Osteoblast (primary cell): ENCODE measurements at places on chromosomes 12 and 14. TPM values are rescaled to one million over a fixed set of nuclear protein-coding genes. Genes with fewer than 3 reads are reported as not detected.

GRCh38 chr12:56020423-56021184 is at the start of gene IKZF4:
TSS of gene IKZF4 (plus strand) at chr12:56021043. CDS start at chr12:56021494, 451 bp downstream.
- no peak for DNase-seq

DNA sequence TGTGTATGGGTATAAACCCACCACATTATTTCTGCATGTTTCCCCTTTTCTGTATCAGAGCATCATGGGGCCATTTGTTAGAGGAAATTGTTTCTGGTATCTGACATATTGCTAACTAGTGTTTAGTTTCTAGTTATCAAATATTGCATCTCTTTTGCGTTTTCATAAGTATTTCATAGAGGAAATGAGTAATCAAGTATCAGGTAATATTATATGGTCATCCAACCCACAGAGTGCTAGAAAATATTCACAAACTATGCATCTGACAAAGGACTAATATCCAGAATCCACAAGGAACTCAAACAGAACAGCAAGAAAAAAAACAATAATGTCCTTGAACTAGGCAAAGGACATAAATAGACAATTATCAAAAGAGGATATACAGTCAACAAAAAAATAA is 258.9 kb upstream of the LRIG3 start:
- DNase-seq = no peak

- no peak for DNase-seq
Observed at GRCh38 chr12:112496496-112496895, 77.7 kb downstream of the PTPN11 start.

GRCh38 chr14:56808110-56808382 is 2.2 kb downstream of the OTX2 start:
- no peak for DNase-seq

GRCh38 chr14:104247336-104248202 is 109.2 kb downstream of the KIF26A start:
- DNase-seq = peak; percentile 72

IRF9 gene
- 102 and 117 TPM in 2 replicates for total RNA-seq

CPM gene
- 1.8 and 3.6 TPM in 2 replicates for total RNA-seq

VWF gene
- total RNA-seq = 0.29 and 0.72 TPM in 2 replicates

CRIP1 gene
- 5.0 and 8.7 TPM in 2 replicates for total RNA-seq
